ENCODE measurements at places on chromosomes 12 and 14.

DNA sequence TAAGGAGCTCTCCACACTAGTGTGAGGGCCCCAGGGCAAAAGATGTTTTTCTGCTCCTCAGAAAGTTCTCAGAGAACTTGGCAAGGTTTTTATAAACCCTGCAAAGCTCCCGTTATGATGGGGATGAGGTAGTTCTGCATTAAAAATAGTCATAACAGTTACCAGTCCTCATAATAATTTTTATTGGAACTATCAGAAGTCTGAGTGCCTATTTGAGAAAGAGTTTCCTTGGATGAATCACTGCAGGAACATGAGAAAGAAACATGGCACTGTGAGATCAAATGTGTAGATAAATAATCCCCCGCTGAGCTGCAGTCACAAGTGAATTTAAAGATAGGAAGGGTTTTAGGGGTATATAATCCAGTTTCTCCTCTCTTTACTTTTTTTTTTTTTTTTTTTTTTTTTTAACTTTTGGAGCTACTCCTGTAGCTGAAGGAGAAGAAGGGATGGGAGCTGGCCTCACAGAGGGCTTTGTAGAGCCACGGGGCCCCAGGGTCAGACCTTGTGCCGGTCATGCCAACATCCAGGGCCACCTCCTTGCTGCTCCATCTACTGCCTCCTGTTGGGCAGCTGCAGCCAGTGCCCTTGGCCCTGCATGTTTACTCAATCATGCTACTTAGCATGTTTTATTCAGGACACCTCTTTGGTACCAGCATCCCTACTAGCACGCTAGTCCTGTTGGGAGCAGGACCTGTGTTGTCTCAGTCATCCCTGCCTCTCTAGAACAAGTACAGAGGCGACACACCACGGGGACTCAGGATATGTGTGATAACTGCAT lies 39.5 kb downstream of the EVL start:
- no peak for DNase-seq

GRCh38 chr14:86597279-86597678 lies 1067.3 kb downstream of the FLRT2 start:
- no peak for DNase-seq

- no peak for DNase-seq
Observed at GRCh38 chr12:111819191-111820158, 22.6 kb upstream of the MAPKAPK5 start.

- no peak for DNase-seq
Observed at GRCh38 chr14:75427126-75427481, 718 bp upstream of the JDP2 start.

DNA sequence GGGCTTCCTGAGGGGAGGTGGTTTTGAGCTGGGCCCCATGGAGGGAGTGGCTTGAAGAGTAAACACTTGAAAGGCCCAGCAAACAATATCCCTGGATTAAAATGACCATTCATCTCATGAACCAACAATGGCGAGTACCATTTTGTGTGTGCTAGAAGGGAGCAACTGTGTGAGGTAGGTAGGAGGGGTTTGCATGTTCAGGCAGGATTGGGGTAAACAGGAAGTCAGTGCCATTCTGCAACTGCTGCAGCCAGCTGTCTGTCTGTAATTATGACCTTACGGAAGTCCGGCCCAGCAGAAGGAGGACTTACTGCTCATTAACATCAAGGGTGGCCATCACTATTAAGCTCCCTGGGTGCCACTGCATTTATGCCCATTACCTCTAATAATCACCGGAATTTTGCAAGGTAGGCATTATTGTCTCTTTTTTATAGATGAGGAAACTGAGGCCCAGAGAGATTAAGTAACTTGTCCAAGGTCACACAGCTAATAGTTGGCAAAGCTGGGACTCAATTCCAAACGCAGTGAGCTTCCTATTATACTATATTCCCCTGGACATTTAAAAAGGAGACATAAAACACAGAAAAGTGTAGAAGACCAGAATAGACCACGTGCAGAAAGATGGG lies 16.6 kb upstream of the IFI27L2 start:
- DNase-seq: peak; percentile 8

DNA sequence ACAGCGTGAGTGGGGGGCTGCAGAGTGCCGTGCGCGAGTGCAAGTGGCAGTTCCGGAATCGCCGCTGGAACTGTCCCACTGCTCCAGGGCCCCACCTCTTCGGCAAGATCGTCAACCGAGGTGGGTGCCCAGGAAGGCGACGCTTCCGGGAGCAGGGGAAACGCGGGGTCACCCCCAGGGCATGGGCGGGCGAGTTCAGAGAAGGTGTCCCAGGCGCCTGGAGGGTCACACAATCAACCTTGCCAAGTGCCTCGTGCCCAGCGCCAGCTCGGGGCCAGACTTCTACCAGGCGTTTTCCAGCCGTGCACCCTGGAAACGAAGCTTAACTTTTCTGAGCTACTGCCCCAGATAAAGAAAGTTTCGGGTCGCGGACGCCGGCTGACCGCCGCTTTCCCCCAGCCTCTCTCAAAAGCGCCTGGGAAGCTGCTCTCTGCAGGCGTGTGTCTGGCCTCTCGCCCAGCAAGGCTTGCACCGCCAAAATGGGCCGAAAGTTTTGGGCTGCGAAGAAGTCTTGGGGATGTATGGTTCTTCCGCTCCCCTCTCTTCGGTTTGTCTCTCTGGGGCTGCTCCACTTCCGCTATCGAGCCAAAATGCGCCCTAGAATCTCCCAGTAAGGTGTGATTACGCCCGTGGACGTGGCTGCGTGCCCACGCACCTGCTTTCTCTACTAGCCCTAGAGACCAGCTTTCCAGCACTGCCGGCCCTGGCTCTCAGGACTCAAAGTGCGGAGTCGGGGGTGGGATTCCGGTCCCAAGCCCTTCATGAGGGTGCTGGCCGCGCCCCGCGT lies 1.7 kb downstream of the WNT1 start:
- DNase-seq: no peak

DNA sequence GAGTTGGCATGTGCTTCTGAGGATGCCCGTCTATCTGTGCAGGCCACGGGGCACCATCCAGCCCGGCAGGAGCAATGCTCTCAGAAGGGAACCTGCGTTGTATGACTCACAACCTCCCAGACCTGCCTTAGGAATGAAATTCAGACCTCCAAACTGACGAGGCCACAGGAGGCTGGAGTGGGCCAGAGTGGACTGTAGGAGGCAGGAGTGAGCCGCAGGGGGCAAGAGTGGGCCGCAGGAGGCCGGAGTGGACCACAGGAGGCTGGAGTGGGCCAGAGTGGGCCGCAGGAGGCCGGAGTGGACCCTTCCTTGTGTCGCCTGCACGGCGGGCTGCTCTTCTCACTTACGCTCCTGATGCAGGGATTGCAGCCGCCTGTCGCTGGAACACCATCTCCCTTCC lies 11.1 kb upstream of the FBRSL1 start:
- no peak for DNase-seq

DNA sequence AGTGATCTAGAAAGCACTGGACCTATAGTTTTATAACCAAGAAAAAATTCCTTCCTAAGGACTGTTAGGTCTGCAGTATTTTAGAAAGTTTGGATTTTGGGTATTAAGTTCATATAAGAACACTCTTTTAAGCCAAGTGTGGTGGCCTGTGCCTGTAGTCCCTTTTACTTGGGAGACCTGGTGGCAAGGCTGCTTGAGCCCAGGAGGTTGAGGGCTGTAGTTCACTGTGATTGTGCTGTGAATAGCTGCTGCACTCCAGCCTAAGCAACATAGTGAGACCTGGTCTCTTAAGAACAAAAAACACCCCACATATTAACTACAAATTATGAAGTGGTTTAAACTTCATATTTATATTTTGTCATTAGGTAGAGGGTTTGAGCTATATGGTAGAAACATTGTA lies 9.7 kb downstream of the DNM1L start:
- DNase-seq: no peak

GRCh38 chr12:6193853-6194815 lies 6.1 kb upstream of the CD9 start:
- DNase-seq: no peak

DNA sequence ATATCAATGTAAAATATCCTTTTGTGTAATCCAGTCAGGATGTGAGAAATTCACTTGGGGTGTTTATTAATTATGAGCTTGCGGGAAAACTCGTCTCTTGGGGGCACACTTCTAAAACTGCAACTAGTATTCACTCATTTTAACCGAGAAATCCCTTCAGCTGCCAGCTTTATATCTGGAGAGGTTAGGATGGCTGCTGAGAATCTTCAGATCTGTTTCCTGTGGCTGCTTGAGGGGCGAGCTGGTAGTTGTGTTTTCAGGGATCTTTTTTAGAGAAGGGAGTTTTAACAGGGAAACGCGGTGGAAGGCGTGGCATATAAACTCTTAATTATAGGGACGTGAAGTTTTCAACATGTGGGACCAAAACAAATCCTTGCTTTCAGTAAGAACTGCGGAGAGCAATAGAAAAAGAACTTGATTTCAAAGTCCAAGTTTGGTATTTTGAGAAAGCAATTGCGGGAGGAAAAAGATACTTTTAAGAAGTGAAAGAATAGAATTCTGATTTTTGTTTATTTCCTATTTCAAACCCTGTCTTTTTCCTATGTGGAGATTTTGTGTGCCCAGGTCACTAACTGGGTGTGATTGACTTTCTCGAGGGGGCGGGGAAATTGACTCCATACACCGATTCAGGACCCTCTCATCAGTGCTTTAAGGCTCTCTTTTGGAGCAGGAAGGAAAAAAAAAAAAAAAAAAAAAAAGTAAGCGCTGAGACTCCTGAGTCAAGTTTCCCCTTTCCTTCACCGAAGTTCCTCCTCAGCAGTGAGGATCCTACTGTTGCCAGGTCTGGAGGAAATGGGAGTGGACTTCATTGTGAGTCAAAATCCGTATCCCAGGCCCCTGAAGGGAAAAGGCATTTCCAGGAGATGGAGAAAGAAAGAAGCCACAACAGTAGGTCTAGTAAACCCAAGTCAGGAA lies 1.1 kb downstream of the PPFIBP1 start:
- no peak for DNase-seq

GRCh38 chr14:54554401-54554800 lies 12.5 kb upstream of the SAMD4A start:
- no peak for DNase-seq

DNA sequence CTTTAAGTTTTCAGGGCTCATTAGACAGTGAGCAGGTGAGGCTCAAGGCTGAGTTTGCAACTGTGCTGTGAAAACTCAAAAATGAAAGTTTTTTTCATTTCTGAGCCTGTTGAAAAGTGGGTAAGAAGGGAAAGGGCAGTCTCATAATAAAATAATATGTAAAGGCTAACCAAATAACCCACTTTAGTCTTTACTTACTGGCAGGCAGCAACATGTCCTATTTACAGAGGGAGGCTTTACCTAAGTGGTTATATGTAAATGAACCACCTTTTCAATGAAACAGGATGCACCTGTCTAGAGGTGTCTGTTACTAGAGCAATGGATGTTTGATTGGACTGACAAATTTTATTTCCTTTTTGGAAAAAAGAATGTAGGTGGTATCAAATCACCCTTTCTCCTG lies 158.0 kb downstream of the ETV6 start:
- DNase-seq: no peak

DNA sequence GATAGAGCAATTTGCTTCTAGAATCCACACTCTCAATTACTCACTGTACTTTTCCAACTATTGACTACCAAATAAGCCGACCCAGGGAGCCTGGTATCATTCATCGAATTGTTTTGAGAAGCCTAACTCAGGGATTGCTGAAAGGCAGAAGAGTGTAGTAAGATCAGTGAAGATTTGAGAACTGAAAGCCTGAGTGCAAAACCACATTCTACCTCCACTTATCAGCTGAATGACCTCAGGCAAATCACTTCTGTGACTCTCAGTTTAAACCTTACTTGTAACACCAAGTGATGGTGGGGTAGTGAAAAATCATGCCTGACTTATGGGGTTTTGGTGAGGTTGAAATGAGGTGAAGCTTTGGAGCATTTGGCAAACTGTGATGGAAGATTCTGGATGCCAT lies 126.1 kb upstream of the MAX start:
- DNase-seq: no peak

- no peak for DNase-seq
Observed at GRCh38 chr14:49447540-49448107, 138.6 kb downstream of the RPS29 start.

GRCh38 chr12:46585854-46586621 lies 213.5 kb upstream of the SLC38A2 start:
- peak; percentile 86 for DNase-seq

DNA sequence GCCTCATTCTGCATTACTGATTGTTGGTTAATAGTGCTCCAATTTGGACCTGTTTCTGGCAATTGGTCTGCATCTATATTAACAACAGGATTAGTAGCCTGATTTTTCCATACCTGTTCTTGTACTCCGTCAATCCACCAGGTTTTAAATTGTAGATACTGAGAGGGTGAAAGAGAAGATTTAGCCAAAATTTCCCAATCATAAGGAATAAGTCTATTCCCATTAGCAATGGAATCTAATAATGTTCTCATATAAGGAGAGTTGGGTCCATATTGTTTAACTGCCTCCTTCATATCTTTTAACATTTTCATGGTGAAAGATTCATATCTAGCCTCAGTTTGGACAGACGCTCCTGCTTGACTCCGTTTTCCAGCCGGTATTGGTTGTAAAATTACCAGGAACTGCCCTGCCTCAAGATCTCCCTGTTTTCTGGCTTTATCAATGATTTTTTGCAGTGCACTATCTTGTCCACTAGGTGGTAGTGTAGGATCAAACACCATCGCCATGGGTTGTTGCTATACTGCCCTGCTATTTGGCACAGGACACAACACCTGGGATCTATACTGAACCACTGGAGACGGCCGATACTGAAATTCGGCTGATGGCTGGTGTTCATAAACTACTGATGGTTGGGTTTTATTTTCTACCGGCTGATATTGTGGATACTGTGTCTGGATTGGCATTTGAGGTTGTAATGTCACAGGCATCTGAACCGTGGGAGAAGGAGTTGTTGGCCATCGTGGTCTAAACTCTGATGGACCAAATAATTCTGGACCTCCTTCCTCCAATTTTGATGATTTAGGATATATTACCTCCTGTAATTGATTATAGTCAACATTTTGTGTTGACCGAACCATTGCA lies 25.2 kb downstream of the DHRS4L2 start:
- peak; percentile 69 for DNase-seq

GRCh38 chr12:101670007-101670671 lies 27.3 kb upstream of the CHPT1 start:
- peak; percentile 19 for DNase-seq

- no peak for DNase-seq
Observed at GRCh38 chr14:22981090-22981875, 1.1 kb downstream of the AJUBA start.

DNA sequence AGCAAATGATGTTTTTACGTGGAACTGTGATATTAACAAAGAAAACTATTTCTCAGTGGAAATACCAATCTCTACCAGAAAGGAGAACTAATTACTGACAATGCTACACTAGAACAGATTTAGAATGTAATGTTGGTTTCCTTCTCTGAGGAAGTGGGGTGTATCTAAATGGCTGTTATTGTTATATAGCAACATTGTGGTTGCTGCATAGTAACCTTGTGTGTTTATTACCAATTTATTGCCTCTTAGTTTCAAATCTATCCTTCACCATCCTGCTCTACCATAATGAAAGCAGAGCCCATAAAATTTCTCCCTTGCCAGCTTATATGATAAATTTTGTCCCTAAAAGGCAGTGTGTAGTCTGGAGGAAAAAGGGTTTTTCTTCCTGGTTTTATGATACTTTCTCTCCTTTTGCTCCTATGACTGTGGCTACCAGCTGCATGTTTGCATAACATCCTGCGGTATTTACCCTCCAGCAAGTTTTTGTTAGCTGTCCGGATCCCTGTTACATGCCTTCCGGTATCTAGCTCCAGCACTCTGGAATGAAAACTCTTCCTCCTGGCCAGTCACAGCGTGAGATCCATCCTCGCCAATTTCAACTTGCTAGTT lies 5.7 kb upstream of the KLRK1 start:
- no peak for DNase-seq

All from DND-41 (cell line).